ENCODE measurements at places on chromosomes 4 and X. TPM values are rescaled to one million over a fixed set of nuclear protein-coding genes. Genes with fewer than 3 reads are reported as not detected.

GSX2 gene
- total RNA-seq: not detected

CT45A6 gene
- total RNA-seq: not detected

GPR101 gene
- not detected for total RNA-seq

COX7B2 gene
- not detected for total RNA-seq

GPR173 gene
- 3.1 TPM for total RNA-seq
